KG1 (cell line): ENCODE measurements at places on chromosomes 11 and 22.

- DNase-seq, result peak; percentile 33
These were observed 22.0 kb downstream of the TEF start for GRCh38 chr22:41403532-41404318.

GRCh38 chr22:30348809-30349208, 7.9 kb downstream of the SF3A1 start:
- no peak for DNase-seq

- DNase-seq, result no peak
These were observed 220.4 kb upstream of the RAG2 start for GRCh38 chr11:36818410-36818809.

DNA sequence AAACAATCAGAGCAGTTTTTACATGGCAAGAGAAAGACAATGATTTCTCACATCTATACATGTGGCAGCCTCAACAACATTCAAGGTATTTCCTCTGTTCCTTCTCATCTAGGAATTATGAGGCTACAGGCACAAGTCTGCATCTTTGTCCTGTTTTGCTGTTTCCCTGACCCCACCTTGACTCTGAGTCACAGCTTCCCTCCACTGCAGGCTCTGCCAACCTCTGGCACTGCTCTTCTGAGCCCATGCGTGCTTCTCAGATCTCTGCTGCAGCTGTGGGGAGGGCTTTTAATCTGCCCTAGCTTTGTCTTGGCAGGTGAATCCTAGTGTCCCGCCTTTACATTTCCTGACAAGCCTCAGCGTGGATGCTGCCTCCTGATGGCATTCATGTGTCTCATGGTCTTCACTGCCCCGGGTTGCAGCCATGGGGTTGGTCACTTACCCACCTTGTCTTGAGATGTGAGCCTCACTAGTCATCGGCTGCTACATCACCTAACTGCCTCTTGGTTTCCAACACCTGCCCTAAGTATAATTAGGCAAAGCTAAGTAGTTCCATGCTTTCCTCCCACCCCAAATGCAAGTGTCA, 578.5 kb downstream of the TBC1D22A start:
- no peak for DNase-seq

DNA sequence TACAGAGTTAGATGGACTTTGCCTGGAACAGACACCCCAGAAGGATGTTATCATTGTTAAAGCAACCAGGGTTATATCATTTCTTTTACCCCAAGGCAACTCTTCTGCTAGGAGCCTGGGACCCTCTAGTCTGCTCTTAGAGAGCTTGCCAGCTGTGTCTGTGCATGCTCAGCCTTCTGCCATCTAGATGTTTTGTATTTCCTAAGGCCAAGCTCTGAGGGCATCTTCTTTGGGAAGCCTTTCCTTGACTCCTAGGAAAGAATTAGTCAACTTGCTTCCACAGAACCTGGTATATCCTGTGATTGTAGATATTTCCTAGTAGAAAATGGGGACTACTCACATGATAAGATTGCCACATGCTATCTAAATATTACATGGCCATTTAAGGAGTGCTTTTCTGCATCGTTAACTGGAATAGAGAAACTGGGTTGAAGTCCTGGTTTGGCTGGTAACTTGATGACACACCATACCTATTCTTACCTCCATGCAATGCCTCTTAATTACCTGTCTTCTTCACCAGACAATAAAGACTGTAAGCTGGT, 87.6 kb downstream of the STIM1 start:
- no peak for DNase-seq

DNA sequence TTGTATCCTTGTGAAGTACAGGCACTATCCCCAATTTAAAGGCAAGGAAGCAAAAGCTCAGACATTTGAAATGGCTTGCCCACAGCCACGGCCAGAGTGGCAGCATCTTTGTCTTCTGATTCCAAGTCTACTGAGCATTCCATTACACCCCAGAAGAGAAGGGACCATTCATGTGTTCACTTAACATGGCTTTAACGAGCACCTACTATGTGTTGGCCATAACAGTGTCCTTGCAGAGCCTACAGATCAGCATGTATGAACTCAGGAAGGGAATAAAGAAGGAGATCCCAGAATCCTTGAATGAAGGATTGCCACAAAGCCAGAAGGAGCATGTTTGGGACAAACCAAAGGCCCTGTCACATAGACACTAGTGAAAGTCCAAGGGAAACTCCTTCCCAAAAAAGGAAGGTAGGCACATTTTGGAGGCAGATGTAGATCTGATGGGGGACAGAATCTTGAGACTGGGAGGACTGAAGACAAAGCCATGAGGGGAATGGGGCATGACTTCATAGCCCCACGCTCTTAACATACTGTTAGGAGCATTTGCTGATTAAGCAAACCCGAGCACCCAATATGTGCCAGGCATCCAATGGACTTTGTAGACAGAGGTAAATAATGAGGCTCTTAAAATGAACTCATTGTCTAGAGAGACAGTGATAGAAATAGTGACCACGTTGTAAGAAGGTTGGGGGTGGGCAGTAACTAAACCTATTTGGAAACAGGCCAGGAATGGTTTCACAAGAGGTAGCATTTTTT, 54.9 kb downstream of the P4HA3 start:
- DNase-seq, result no peak

DNA sequence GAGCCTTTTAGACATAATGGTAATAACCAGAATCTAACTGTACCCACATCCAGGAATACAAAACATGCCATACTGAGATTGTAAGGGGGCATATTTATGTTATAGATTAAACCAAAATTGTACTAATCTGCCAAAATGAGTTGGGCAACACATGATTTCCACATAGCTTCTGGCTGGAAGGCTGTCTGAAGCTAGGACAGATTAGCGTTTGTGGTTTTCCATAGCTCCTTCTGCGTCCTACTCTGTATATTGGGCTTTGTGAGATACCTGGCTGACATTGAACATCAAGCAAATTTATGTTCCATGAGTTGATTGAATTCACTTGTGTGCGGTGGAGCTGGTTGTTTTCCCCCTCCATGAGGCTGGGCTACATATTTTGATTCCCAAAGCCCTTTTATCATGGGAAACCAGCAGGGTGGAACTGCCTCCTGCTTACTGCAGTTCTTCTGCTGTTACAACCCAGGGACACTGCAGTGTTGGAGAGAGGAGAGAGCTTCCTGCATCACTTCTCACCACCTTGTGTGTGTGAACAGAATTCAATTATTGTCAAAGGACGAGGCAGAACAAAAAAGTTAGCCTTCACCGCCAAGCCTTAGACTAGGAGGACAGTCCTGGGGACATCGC, 114.9 kb downstream of the C11orf91 start:
- DNase-seq, result no peak

GRCh38 chr11:72681226-72682153, 7.3 kb upstream of the PDE2A start:
- no peak for DNase-seq

GRCh38 chr11:11046781-11047180, 188.9 kb upstream of the ZBED5 start:
- DNase-seq, result no peak

GRCh38 chr11:46270684-46271083, 6.8 kb upstream of the CREB3L1 start:
- DNase-seq, result no peak

DNA sequence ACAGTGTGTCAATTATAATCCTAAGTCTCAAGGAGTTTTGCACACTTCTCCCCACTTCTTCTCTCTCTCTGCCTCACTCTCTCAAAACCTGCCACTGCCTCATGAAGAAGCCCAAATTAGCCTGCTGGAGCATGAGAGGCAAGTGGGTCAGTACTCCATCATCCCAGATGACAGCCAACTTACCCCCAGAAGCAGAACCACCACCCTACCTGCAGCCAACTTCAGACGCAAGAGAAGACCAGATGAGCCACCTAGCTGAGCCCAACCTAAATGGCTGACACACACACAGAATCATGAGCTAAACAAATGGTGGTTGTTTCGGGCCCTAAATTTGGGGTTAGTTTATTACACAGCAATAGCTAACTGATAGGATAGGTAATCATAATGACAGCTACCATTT, 61.2 kb downstream of the CD82 start:
- DNase-seq, result no peak

DNA sequence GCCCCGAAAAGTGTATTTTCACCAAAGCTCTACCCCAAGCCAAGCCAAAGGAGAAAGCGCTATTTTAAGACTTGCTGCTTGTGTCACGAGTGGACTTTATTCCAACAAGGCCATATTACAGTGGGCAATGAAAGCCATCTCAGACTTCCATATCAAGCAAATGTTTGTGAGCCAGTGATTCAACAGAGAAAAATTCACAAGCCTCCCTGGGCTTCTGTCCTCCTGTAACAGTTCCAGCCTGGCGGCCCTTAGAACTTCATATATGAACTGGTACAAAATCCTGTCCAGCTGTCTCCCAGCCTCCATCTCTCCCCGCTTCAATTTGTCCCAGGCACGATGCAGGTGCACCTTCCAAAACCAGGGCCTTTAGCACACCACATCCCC, 11.2 kb downstream of the LARGE1 start:
- DNase-seq, result no peak

GRCh38 chr11:129210831-129211181, 18.7 kb upstream of the ARHGAP32 start:
- DNase-seq, result no peak

- DNase-seq, result no peak
These were observed 10.2 kb upstream of the STK33 start for GRCh38 chr11:8604078-8604723.

DNA sequence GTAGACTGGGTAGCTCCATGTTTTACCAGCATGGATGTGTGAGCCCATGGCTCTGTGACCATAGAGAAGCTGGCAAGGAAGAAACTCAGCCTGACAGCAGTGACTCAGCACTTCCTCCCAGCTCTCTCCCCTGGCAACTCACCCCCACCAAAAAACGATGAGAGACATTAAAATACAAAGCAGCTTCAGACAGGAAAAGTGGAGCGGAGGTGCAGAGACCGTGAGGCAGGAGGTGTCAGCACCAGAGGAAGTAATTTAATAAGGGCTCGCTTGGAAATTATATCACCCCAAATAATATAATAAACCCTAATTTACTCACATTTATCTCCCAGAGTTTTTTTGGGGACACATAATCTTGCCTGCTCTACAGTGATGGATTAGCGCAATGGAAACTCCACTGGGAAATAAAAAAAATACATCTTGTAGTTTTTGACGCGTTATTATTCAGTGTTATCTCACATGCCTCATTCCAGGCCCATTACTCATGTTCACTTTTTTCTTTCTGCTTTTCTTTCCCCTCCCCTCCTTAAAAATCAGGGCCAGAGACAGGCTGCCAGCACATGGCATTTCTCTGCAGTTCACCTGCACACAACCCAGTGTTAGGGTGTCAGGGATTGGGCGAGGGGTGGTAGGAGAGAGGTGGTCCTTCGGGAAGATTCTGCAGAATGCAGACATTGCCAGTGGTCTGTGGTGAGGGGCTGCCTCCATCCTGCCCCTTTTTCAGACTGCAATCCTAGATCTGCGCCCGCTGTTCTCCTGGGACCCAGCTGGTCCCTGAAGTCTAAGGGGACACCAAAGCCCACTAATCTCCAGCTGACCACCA, 170.8 kb downstream of the BUD13 start:
- DNase-seq, result no peak

DNA sequence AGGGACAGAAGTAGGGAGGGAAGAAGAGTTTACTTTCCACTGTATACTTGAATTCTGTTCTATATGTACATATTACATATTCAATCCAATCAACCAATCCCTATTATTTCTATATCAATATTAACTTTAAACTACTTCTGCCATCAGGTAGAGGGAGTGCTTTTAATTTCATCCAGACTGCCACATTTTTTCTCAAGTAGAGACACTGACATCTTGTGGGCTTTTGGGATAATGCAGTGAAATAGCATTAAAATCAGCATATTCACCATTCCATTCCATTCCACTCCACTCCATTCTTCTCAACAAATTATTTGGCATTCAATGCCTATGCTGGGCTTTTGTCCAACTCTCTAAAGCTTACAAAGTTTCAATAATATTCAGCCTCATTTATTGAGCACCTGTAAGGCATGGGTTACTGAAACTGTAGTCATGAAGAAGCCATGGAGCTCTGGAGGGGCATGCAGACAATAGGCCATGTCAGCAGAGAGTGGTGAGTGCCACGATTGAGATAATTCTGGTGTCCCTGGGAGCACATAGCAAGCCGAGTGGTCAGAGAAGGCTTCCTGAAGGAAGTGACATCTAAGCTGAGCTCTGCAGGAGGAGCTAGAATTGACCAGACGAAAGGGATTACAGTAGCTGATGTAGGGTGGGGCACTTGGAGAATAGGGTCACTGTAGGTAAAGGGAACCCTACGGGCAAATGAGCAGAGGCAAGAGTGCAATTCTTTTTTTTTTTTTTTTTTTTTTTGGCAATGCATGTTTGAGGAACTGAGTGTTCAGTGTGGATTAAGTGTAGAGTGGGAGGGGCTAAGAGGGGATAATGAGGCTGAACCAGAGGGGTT, 12.8 kb upstream of the CLPB start:
- DNase-seq, result peak; percentile 68

- DNase-seq, result no peak
These were observed 1008.0 kb downstream of the FAM181B start for GRCh38 chr11:81725701-81726100.

- no peak for DNase-seq
These were observed 2.0 kb upstream of the SBF1 start for GRCh38 chr22:50476868-50477267.

GRCh38 chr11:86910592-86910991, 44.6 kb downstream of the FZD4 start:
- no peak for DNase-seq

DNA sequence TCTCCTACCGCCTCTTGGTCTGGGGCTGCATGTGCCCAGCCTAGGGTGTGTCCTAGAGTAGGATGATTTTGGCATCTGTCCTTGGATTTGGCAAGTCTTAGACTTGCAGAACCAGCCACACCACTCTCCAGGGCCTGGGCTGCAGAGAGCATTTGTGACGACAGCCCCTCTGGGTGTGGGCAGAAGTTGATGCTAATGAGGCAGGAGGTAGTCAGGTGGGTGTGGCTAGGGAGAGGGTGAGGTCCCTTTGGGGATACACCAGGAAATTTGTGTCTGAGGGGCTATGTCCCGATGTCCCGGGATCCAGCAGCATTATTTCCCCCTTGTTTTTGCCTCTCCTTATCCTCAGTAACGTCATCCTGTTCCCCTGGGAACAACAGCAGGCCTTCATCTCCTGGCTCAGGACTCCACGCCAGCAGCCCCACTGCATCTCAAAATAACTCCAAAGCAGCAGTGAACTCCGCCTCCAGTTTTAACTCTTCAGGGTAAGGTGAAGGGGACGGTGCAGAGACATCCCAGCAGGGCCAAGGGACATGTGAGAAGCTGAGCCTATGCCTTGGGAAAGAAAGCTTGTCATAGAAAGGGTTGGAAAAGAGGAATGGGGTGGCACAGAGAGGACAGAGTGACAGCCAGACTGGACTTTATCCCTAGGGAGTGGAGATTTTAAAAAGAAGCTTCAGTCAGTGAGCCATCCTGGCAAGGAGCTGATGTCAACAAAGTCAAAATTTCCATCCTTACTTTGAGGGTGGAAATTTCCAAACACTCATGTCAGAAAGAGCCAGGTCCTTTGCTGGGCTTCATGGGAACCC, 8.0 kb upstream of the TLCD5 start:
- DNase-seq, result no peak

DNA sequence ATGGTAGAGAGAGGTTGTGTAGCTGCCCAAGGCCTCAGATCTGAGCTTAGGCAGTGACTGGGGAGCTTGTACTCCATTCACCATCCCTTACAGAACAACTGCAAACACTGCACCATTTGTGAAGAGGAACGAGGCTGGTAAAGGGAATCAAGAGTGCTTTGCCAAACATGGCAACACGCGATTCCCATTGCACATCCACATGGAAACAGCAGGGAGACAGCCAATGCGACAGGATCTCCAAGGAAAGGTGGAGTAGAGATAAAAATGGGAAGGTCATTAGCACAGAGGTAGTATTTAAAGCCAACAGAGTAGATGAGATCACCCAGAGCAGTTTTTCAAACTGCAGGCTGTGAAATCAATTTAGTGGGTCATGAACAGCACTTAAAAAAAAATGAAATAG, 42.0 kb downstream of the TCF20 start:
- no peak for DNase-seq

GRCh38 chr22:39932918-39933649, 27.1 kb upstream of the TMA7B start:
- no peak for DNase-seq
